A549 treated with Hydrocortisone at 1 μM for 4 hours (cell line): ENCODE measurements at places on chromosomes 5 and 9. TPM values are rescaled to one million over a fixed set of nuclear protein-coding genes. Genes with fewer than 3 reads are reported as not detected.

The FGF1 gene
- 0.31 to 0.99 TPM (median 0.70 TPM) in 5 replicates for total RNA-seq

The ABO gene
- total RNA-seq = not detected in 5 replicates

The S1PR3 gene
- 85.7 to 98.5 TPM (median 95.8 TPM) in 5 replicates for total RNA-seq

The PTGS1 gene
- total RNA-seq = 1.5 to 1.8 TPM (median 1.5 TPM) in 5 replicates

The PCDHGA11 gene
- total RNA-seq = 0.02 to 0.06 TPM (median 0.02 TPM) in 3 of 5 replicates, not detected in the others

The BARHL1 gene
- total RNA-seq = not detected in 5 replicates
